Mucosa of gallbladder (tissue), 1 donor: ENCODE measurements at places on chromosomes 2 and 18.

- no peak for DNase-seq
Observed at GRCh38 chr18:40485318-40485717, 1469.7 kb upstream of the PIK3C3 start.

DNA sequence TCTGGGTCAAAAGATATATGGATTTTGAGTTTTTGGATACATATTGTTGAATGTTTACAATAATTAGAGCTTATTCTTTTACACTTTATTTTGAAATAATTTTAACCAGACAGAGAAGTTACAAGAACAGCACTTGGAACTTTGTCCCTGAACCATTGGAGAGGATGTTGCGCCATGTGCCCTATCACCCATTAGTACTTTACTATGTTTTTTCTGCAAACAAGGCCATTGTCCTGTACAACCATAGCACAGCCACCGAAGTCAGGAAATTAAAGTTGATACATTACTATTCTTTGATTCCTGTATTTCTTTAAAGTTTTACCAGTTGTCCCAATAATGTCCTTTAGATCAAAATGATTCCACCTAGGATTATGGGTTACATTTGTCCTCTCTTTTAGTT lies 188.8 kb downstream of the ACKR3 start:
- DNase-seq: no peak

DNA sequence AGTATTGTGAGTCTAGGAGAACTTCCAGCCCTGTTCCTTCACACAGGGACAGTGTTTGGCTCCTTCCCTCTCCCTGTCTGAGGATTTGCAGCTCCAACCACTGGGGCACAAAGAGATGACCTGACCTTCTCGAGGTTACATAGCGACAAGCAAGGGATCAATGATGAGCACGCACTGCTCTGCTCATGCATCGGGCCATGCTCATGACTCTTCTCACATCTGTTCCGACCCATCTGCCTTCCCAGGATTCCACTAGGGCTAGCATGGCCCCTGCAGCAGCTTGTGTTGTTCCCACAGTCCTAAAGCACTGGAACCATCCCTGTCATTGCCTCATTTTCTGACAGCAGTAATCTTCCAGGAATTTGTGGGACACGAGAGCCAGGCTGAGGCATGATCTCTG lies 78.8 kb upstream of the ARHGAP28 start:
- no peak for DNase-seq

GRCh38 chr18:10169814-10170213 lies 256.0 kb downstream of the VAPA start:
- DNase-seq: no peak

DNA sequence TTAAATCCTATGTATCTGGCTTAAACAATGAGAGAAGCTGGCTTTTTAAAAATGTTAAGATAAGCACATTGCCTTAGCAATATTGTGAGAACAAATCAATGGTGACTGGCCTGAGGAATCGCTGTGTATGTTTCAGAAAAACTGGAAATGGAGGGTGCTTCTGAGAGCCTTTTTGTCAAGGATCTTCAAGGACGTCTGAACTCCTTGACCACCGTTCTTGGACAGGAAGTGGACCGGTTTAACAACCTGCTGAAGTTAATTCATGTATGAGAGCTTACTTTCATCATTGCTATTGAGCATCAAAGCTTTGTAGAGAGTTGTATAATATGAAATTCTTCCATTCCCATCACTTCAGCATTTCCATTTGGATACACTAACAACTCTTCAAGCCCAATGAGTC lies 72.6 kb downstream of the TRABD2A start:
- no peak for DNase-seq

- DNase-seq: no peak
Observed at GRCh38 chr2:24485197-24485596, 5.9 kb upstream of the NCOA1 start.

DNA sequence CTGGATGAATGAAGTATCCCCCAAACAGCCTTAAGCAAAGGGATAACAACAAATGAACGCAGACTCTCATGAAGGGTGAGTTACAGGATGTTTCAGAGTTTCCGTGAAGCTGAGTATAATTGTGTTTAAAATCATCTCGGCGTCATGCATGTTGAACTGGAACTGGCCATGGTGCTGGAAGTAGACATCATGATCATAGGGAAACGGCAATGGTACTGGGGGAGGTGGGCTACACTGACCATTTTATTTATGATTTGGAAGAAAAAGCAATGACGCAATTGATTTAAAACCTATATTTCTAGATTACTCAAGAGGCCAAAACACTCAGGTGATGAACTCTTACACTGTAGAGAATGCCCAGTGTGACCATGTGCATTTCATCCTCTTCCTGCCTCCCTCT lies 387.9 kb upstream of the MYT1L start:
- no peak for DNase-seq
